ENCODE measurements at places on chromosomes 7 and 10.
A peak's percentile ranks its signal among the peaks of the same experiment; 100 is the strongest.

GRCh38 chr7:139702313-139702731 is 75.5 kb downstream of the HIPK2 start:
- DNase-seq: no peak

- DNase-seq: no peak
Measured at GRCh38 chr10:32321016-32321631, 25.8 kb downstream of the EPC1 start.

GRCh38 chr7:95658676-95659075 is 62.4 kb upstream of the PDK4 start:
- DNase-seq: no peak

- DNase-seq: peak; percentile 34
Measured at GRCh38 chr7:116862951-116863670, 724 bp downstream of the CAPZA2 start.

DNA sequence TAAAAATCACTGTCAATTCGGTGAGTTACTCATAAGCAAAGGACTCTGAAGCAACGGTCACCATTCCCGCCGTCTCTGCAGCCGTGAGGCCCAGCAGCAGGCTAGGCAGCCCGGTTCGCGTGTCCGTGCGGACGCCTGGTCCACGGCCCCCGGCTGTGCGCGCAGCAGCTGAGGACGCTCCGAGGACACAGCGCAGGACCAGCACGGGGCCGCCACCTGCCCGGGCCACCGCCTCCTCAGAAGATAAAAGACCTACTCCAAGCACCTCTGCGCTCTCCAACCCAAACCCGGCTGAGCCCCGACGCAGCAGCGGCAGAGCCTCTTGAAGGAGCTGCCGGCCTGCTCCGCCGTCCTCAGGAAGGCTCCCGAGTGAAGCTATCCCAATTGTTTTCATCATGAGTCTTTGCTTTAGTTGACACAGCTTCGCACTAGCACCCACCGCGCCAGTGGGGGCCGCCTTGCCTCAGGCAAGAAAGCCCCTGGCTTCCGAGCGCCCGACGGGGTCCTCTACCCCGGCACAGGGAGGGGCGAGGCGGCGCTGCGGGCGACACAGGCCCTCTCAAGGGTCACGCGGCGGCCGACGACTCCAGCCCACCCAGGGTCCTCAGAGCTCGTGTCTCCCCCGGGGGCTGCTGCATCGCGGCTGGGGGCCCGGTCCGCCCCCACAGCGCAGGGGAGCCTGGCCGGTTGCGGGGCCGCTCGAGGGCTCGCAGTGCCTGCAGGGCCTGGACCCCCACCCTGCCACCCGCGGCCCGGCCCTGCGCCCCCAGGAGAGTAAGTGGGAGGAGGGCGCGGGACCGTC is 16.9 kb upstream of the GPR146 start:
- DNase-seq: no peak

- no peak for DNase-seq
Measured at GRCh38 chr7:75789361-75789924, 17.4 kb upstream of the CCL26 start.

DNA sequence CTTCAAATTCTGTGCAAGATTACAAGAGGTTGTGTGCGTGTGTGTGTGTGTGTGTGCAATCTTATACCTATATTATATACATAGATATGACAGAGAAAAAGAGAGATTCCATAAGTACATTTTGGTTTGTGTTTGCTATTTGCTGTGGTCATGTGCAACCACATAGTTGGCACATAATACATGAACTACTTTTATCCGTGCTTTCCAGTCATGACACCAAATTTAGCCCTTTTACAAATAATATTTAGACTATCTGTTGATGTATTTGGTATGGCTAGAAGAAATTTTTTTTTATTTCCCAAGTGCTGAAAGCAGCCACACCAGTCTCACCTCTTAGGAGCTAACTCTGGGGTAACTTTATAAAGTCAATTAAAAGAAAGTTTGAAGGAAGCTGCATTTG is 63.5 kb upstream of the EGFR start:
- DNase-seq: no peak

GRCh38 chr10:96671211-96671890 is 49.0 kb downstream of the PIK3AP1 start:
- no peak for DNase-seq

DNA sequence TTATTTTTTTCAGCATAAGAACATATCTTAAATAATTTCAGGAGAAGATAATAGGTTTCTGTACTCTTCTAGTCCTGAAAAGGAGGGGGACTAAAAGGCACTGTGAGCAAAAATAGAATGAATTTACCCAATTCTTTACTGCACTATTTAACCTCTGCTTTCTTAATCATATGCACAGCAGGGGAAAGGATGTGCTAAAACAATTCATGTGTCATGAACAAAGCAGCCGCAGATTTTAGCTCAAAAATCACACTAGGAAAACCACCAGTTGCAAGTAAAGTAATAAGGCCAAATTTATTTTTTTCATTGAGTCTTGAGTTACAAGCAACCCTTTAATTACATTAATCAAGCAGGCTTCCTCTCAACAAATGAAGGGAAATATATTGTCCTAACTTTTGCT is 80.1 kb downstream of the CABCOCO1 start:
- no peak for DNase-seq

- DNase-seq: no peak
Measured at GRCh38 chr10:15237351-15237750, 68.9 kb upstream of the NMT2 start.

DNA sequence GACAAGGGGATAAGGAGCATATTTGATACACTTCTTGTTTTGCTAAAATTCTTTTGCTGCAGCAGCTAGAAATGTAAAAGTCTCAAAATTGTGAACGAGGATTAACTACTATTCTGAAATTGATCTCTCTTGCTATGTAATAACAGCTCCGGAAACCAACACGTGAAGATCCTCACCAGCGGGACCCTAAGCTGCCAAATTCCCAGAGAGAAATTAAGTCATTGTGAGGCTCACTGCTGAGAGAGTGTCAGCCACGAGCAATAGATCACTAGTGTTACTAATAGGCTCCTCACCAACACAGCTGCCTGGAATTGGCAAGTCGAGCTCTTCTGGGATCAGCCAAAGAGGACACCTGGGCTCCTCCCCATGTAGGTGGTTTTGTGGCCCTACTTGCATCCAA is 5.6 kb upstream of the VWA2 start:
- DNase-seq: no peak

DNA sequence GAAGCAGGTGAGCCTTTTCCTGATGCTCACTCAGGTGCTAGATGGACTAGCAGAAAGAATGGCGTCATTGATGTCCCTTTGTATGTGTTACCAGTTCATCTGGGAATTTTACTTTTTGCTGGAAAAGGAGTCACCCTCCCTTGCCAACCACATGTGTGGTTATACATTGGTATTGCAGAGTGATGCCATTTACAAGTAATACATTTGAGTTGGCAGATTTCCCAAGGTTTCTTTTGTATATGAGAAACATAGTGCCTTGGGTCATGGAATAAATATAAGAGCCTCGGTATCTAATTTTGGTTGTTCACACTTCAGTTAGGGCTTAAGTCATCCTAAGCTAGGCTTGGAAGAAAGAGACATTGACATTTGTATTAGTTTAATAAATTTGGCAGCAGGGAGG is 10.4 kb upstream of the ATXN7L1 start:
- no peak for DNase-seq

DNA sequence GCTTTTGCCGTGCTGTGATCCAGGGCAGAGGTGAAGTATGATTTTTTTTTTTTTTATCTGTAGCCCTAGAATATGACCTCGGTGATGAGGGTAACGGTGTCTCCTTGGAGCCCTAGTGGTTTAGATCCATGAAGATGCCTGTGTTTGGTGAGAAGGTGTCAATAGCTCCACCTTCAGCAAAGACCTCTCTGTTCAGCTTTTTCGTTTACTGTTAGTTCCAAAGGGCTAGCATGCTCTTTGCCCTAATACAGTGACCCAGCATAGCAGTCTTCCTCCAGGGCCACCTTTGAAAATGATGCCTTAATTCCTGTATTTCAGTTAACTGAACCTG is 746 bp upstream of the MRPS16 start:
- peak; percentile 45 for DNase-seq

DNA sequence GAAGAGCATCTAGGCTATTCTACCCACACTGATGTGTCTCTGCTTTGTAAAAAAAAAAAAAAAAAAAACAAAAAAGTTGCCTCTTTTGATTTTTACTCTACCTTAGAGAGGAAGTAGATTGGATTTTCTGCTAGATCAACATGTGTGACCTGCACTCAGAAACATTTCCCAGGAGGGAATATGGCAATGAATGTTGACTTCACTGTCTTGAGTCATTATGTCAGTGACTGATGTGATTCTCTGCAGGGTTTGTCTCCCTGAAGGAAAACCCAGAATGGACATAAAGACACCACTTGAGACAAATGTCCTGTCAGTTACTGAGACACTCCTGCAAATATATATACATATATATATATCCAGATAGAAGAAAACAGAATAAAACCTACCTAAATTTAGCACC is 370.3 kb downstream of the BMPER start:
- DNase-seq: no peak

GRCh38 chr7:27700501-27700900 is 37.8 kb upstream of the HIBADH start:
- DNase-seq: no peak

DNA sequence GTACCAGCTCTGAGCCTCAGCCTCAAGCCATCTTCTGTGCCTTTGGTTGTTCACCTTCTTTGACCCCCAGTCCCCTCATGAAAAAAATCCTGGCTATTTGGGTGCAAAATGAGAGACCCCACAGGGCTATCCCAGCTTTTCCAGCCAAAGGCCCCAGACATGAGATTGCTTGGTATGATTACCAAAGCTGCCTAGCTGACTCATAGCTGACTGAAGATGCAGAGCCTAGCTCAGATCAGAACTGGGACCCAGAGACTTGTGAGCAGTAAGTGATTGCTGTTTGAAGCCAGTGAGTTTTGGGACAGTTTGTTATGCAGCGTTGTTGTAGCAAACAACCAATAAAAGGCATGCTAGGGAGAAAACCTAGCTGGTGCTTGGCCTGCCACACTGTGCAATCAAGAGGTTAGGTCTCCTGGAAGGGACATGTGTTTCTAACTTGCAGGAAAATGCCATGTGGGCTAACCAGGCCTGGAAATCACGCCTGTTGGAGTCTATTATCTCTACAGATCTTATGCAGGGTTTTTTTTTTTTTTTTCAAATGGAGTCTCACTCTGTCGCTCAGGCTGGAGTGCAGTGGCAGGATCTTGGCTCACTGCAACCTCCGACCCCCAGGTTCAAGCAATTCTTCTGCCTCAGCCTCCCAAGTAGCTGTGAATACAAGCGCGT is 48.0 kb upstream of the DAGLB start:
- no peak for DNase-seq

GRCh38 chr7:2821161-2821841 is 22.8 kb downstream of the GNA12 start:
- DNase-seq: peak; percentile 72

DNA sequence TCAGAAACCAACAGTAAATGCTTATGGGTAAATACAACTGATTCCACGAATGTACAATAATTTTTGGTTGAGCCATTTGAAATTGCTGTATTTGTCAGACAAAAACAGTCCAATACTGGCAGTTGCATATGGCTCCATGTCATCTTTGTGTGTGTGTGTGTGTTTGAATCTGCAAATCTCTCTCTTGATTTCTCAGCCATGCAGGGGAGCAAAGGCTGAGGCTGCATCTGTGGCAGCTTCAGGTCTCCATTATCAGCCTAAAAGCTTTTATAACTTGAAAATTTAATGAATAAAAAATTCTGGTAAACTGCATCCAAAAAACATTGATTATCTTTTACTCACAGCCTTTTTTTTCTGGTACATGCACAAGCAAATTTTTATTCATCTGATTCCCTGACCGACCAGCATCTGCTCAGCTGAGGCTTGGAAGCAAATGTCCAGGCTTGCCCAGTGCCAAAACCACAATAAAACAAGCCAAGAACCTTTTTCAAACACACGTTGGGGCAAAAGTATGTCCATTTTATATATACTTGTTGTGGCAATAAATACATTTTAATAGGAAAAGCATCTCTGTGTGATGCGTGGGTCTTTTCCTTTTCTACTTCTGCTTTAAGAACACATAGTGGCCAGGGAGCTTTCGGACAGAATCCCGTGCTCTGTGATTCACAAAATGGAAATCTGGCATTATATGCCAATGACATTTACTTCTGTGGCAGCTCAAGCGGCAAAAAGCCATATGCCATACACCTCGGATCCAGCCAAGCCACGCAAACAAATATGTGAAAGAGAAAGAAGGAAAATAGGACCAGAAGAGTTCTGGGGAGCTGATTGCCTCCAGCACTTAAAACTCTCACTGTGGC is 275.6 kb upstream of the AOAH start:
- no peak for DNase-seq

DNA sequence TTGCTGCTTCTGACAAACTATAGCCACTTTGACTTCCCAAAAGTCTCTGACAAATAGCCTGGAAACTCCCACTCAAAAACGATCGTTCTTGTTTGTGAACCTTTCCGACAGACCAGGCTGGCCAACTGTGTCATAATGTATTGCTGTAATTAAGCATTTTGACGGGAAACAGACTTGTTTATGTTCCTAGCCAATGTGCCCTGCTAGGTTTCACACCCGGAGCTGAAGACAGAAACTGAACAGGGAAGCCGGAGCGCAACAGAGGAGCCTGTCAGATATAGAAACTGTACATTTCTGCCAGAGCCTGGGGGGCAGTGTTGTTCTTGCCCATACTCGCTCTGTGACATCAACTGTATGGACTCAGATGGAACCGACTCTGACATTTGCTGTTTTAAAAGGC is 55.3 kb upstream of the C7orf33 start:
- peak; percentile 37 for DNase-seq

DNA sequence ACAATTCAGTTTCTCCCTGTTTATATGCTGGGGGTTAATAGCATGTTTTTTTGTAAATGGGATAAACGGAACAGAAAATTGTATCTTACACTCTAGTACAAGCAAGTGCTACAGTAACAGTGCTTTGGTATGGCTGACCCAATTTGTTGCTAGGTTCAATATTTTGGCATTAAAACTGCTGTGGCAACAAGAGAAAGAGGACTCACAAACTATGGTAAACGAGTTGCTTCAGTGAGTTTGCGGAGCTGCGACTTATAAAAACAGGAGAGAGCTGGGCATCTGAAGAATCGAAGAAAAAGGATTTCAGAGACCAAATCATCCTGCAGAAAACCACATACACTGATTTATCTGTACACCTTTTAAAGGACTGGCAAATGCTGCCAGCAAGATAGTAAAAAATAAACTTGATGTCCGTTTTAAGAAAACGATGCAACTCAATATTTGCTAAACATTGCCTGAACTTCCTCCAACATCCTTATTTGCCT is 2.2 kb downstream of the GLUD1 start:
- DNase-seq: no peak

DNA sequence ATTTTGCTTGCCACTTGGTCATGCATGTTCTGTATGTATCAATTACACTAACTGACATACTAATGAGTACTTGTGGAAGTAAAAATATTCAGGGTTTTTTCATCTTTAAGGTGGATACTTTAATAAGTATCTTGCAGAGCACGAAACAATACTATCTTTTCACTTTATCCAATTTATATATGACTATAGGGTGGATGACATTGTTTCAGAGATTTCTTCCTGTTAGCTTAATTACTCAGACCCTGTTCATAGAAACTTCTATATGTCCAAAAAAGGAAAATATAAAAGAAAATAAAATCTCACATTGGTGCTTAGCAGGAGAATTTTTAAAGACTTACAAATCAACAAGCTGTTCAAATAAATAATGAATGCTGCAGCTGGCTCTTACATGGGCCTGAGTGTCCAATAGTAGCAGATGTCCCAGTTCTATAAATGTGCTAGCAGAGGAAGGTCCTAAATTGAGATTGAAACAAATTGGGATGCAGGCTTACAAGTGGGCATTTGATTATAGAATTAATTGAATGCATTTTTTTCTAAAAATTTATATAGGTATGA is 91.5 kb upstream of the THSD7A start:
- DNase-seq: no peak

GRCh38 chr10:62502995-62503613 is 128.9 kb downstream of the ZNF365 start:
- no peak for DNase-seq

GRCh38 chr10:118953598-118954393 is 75.7 kb upstream of the NANOS1 start:
- DNase-seq: peak; percentile 5
